ENCODE measurements at places on chromosomes 6 and 20.

GRCh38 chr20:63051911-63052310 lies 45.1 kb upstream of the BHLHE23 start:
- H3K4me3 ChIP-seq, result no peak overlapping the region
- no peaks in the 10 kb centered on the region for H3K4me1 ChIP-seq
- H3K36me3 ChIP-seq, result no peaks in the 10 kb centered on the region
- no peak for DNase-seq
- no peak overlapping the region for H3K27ac ChIP-seq

- no peak overlapping the region for H3K4me3 ChIP-seq
- no peak for DNase-seq
- H3K27ac ChIP-seq, result no peak overlapping the region
- peaks cover 3% of the 10 kb centered on the region for H3K27me3 ChIP-seq
- H3K36me3 ChIP-seq, result no peaks in the 10 kb centered on the region
Observed at GRCh38 chr6:10429638-10430427, 15.0 kb upstream of the TFAP2A start.

DNA sequence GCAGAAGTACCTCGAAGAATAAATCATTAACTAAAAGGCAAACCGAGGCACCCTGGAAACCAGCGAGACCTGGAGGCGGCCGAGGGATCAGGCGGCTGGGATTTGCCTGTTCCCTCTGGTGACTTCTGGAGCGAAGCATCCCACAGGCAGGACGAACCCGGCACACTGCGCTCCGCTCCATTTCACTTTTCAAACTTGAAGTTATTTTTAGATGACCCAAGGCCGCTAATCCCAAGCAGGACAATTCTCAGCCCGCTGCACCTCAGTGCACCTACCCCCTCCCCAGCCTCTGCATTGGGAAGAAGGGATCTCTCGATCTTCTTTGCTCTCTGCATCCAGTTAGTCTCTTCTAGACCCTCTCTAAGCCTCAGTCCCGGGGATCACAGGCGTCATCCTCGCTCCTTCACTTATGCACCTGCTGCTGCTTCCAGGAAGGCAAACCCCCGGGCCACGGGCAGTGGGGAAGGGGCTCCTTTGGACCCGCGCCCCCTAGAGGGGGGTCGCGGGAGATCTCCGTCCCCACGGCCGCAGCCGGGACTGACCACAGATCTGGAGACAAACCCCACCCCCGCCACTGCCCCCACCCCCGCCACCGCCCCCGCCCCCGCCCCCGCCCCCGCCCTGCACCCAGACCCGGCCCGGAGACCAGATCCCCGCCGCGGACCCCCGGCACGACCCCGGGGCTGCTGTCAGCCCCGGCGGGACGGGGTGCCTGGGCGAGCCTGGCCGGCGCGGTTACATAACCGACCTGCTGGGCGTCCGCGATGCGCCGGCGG lies 636 bp downstream of the RCAN2 start:
- DNase-seq, result peak; percentile 34
- peak overlapping the region; percentile 84 for H3K4me3 ChIP-seq
- H3K4me1 ChIP-seq, result no peaks in the 10 kb centered on the region
- H3K36me3 ChIP-seq, result no peaks in the 10 kb centered on the region
- peak overlapping the region; percentile 80 for H3K27ac ChIP-seq

GRCh38 chr20:41499064-41499463 lies 119.1 kb downstream of the CHD6 start:
- H3K4me3 ChIP-seq, result no peak overlapping the region
- no peak for DNase-seq
- H3K36me3 ChIP-seq, result no peaks in the 10 kb centered on the region
- H3K27me3 ChIP-seq, result no peaks in the 10 kb centered on the region

DNA sequence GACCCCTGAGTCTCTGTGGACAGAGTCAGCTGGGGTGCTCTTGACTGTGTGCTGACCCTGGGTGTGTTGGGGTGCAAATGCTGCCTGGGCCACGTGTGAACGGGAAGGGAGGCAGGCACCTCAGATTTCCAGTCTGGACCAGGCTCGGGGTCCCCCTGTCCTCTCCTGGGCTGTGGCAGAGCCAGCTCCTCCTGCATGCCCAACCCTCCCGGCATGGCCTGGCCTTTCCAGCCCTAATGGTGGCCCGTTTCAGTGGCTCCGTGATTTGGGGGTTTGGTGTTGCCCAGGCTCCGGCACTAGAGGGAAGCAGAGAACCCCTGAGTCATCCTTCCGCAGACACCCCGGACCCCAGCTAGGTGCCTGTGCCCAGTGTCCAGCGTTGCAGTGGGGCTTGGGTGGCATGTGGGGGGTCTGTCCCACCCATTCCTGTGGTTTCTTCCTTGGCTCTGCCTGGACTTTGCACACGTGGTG lies 9.1 kb downstream of the RBM38 start:
- H3K4me1 ChIP-seq, result no peaks in the 10 kb centered on the region
- H3K27ac ChIP-seq, result no peak overlapping the region
- H3K4me3 ChIP-seq, result no peak overlapping the region
- peaks cover 5% of the 10 kb centered on the region for H3K36me3 ChIP-seq

Measured in pancreas (tissue), 10 donors.